ENCODE measurements at places on chromosomes 4 and X.

GRCh38 chrX:151821226-151821625, 86.7 kb downstream of the CNGA2 start:
- no peak for DNase-seq

DNA sequence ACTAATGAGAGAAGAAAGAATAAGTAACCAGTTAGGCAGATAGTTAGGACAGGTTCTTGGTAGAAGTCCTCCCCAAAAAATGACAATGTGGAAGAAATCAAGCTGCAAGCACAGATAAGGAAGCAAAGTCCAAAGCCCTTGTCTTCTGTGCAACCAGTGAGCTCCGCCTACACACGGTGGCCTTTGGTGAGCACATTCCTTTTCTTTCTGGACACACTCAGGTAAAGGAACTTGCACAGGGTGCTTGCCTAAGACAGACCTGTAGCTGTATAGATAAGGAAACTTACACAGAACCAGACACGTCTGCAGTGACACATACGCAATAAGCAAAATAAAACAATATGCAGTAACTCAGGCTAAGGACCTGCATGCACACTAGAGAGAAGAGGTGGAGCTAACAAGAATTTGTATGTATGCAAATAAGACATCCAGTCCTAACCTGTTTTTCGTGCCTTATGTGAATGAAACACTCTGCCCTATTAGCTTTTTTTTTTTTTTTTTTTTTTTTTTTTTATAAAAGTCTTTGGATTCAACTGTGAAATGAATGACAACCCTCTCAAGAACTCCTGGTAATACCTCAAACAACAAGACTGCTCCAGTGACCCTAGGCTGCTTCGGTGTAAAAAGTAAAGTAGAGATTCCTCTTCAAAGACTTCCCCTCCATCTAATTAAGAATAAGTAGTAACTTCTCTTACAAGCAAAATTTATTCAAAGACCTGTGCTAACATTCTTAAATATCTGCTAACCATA, 48.8 kb downstream of the UGT2B10 start:
- no peak for DNase-seq

- DNase-seq = no peak
Observed at GRCh38 chr4:34676400-34676799, 1567.9 kb downstream of the ARAP2 start.

- DNase-seq = no peak
Observed at GRCh38 chr4:122861172-122861943, 34.7 kb downstream of the FGF2 start.

- DNase-seq = no peak
Observed at GRCh38 chrX:152923599-152923998, 25.7 kb downstream of the ZNF185 start.

- DNase-seq = no peak
Observed at GRCh38 chr4:39846120-39846519, 131.6 kb downstream of the PDS5A start.
